ENCODE measurements at places on chromosomes 5 and 9. TPM values are rescaled to one million over a fixed set of nuclear protein-coding genes. Genes with fewer than 3 reads are reported as not detected.

- no peaks in the 10 kb centered on the region for H3K36me3 ChIP-seq
- H3K4me3 ChIP-seq = no peak overlapping the region
- no peaks in the 10 kb centered on the region for H3K27me3 ChIP-seq
- peaks cover 3% of the 10 kb centered on the region for H3K4me1 ChIP-seq
Measured at GRCh38 chr9:104907278-104907951, 20.5 kb downstream of the ABCA1 start.

GRCh38 chr9:128408963-128409431 lies 11.7 kb upstream of the CERCAM start:
- DNase-seq = no peak
- no peaks in the 10 kb centered on the region for H3K4me1 ChIP-seq
- no peaks in the 10 kb centered on the region for H3K36me3 ChIP-seq

- no peak overlapping the region for H3K27ac ChIP-seq
- no peak for DNase-seq
- H3K27me3 ChIP-seq = no peaks in the 10 kb centered on the region
- no peaks in the 10 kb centered on the region for H3K36me3 ChIP-seq
- no peak overlapping the region for H3K4me3 ChIP-seq
Measured at GRCh38 chr5:54411176-54411575, 44.3 kb upstream of the HSPB3 start.

GRCh38 chr9:4955836-4956235 lies 29.2 kb upstream of the JAK2 start:
- H3K27me3 ChIP-seq = no peaks in the 10 kb centered on the region
- no peaks in the 10 kb centered on the region for H3K4me1 ChIP-seq
- H3K4me3 ChIP-seq = no peak overlapping the region
- DNase-seq = no peak
- no peaks in the 10 kb centered on the region for H3K36me3 ChIP-seq
- no peak overlapping the region for H3K27ac ChIP-seq

DNA sequence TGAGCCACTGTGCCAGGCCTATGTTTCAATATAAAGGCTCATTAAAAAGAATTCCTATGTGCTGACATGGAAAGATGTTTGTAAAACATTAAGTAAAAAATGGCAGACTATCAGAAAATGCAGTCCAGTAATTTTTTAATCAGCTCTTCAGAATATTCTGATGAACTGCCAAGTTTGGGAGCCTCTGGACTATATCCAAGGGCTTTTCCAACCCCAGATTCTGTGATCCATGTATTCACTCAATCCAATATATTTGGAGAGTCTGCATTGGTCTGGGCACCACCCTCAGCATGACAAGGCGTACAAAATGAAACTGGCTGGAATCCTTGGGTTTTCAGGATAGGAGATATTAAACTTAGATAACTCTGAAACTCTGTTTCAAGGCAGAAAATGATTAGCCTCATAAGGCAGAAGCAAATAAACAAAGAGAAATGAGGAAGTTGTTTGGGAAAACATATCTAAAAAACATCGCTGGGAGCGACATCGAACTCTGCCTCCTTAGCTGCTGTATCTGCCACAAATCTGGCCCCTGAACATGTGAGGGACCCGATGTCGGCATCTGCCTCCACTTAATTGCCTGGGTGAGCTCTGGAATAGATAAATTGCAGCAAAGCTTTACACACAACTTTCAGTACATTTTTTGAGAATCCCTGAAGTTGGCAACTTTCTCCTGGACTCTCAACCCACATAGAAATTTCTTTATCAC lies 14.4 kb downstream of the PDE6A start:
- H3K4me1 ChIP-seq = no peaks in the 10 kb centered on the region
- no peaks in the 10 kb centered on the region for H3K27me3 ChIP-seq
- H3K36me3 ChIP-seq = no peaks in the 10 kb centered on the region
- no peak overlapping the region for H3K4me3 ChIP-seq
- no peak overlapping the region for H3K27ac ChIP-seq
- DNase-seq = no peak

DNA sequence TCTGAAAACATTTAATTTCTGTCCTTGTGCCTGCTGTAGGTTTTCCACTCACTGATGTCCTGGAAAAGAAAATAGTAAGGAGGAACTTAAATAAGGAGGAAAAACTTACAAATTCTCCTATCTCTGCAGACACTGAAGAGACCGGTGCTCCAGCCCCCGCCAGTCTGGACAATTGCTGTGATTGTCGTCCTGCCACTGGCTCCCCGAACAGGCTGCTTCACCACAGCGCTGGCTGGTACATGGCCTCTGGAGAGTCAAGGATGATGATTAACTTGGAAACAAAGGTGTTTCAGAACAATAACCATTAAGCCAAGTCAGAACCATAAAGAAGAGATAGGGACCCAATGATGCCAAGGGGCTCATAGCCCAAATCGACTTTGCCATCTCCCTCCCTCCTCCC lies 7.3 kb downstream of the PLAC8L1 start:
- no peaks in the 10 kb centered on the region for H3K4me1 ChIP-seq
- no peak for DNase-seq
- no peaks in the 10 kb centered on the region for H3K36me3 ChIP-seq
- no peak overlapping the region for H3K4me3 ChIP-seq

DNA sequence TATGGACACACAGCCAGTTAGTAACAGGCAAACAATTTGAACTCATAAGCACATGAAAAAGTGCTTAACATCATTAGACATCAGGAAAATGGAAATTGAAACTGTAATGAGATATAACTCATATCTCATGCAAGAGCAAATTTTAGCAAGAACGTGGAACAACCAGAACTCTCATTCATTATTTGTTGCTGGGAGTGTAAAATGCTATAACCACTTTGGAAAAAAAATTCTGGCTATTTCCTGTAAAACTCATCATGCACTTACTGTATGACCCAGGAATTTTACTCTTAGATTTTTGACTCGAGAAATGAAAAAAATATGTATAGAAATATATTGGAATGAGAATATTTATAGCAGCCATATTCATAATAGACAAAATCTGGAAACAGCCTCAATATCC lies 205.7 kb upstream of the PUM3 start:
- no peaks in the 10 kb centered on the region for H3K27me3 ChIP-seq
- no peak for DNase-seq
- no peaks in the 10 kb centered on the region for H3K4me1 ChIP-seq
- H3K36me3 ChIP-seq = no peaks in the 10 kb centered on the region
- H3K4me3 ChIP-seq = no peak overlapping the region
- H3K27ac ChIP-seq = no peak overlapping the region

GNA14 gene
- total RNA-seq = 1.8 TPM

PCA3 gene
- total RNA-seq = not detected

Measured in natural killer cell (primary cell).